ENCODE measurements at places on chromosomes 16 and 17.

GRCh38 chr16:840561-841454, 40.3 kb upstream of the GNG13 start:
- no peak for DNase-seq

GRCh38 chr17:82457073-82457928, 1.2 kb upstream of the NARF start:
- DNase-seq = peak; percentile 17

GRCh38 chr17:47652570-47652969, 2.9 kb downstream of the KPNB1 start:
- no peak for DNase-seq

GRCh38 chr17:31269578-31269983, 27.5 kb downstream of the OMG start:
- DNase-seq = no peak

DNA sequence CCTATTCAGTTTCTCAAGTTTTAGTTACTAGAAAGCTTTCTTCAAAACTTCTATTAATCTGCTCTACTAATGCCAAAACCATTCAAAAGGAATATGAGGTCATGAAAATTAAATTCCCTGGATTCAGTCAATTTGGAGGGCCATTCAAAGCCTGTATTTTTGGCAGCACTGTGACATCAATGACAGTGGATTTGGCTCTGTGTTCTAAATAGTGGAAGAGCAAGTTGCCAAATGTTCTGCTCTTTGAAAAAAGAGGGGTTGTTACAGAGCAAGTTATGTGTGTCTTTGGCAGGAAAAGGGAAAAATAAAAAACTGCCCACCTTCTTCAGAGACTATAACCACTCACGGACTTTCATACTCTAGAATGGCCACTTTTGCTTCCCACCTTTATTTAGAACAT, 3.2 kb upstream of the C16orf46 start:
- DNase-seq = no peak

- no peak for DNase-seq
These were observed 100.2 kb downstream of the CMIP start for GRCh38 chr16:81544700-81545271.

- no peak for DNase-seq
These were observed 856.7 kb downstream of the CDH8 start for GRCh38 chr16:61179561-61179960.

DNA sequence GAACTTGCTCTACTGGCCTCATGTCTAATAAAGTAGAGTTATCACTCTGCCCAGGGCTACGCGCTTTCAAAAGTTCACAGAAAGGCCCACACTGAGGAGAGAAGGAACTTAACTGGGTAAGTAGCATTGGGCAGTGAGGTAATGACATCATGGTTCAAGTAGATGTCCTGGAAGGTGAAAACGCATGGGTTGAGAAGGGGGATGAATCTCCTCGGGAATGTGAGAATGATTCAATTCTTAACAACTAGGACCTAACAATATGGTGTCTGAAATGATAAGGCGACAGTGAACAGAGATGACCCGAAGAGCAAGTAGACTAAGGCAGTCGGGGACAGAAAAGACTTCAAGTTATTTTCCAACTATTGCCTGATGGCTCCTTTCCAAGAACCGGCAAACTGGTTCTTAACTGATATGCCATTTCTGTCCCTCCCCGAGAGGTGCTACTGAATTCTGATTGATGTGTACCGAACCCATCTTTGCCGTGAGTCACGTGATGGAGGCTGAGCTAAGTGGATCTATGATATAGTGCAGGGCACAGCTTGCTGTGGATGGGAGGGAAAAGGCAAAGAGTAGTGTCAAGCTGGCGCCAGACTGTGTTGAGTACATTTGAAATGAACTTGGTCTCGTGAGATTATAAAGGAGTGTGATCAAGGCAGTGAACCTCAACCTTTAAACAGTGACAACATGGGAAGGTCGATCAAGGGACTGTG, 44.1 kb downstream of the MARCHF10 start:
- DNase-seq = no peak

DNA sequence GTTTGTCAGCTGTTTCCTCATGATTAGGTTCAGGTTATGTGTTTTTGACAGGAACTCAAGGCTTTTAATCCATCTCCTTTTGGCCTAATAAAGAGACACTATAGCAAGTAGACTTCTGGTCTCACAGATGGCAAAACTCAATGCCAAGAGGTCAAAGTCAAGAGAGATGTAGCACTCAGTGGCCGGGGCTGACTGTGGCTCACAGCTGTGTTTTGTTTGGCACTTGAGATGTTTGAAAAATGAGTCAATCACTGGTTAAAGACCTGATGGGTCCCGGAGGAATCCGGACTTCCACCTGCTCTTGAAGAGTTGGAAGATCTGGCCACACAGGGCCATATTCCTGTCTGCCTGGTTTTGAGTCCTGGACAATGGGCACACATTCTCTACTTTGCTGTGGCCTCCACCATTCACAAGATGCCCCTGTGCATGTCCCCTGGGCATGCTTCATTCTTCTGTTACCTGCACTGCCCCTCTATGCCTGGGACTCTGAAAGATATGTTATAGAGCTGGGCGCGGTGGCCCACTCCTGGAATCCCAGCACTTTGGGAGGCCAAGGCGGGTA, 210.3 kb downstream of the SNX29 start:
- DNase-seq = peak; percentile 33

DNA sequence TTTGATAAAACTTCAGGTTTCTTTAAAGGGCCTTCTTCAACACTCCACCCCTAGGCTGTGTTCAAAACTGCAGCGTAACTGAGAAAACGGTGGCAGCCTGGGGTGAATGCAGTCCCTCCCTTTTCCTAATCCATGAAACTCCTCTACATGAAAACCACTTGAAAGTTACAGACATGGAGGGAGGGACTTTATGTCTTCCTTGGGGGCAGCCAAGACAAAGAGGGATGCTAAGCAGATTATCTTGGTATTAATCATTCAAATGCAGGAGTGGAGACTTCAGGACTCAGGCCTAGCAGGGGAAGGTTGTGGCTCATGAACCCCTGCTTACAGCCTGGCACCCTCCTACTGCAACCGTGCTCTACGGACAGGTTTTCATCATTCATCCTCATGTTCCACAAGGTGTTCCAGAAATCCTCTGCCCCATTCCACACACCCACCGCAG, 46.8 kb downstream of the RNF112 start:
- DNase-seq = no peak

DNA sequence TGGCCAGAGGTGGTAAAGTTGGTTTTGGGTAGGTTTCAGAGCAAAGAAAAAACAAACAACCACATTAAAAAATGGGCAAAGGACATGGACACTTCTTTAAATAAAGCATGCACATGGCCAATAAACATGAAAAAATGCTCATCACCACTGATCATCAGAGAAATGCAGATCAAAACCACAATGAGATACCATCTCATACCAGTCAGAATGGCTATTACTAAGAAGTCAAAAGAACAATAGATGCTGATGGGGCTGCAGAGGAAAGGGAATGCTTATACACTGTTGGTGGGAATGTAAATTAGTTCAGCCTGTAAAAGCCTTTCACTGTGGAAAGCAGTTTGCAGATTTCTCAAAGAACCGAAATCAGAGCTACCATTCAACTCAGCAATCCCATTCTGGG, 598.4 kb upstream of the SOX9 start:
- DNase-seq = no peak

DNA sequence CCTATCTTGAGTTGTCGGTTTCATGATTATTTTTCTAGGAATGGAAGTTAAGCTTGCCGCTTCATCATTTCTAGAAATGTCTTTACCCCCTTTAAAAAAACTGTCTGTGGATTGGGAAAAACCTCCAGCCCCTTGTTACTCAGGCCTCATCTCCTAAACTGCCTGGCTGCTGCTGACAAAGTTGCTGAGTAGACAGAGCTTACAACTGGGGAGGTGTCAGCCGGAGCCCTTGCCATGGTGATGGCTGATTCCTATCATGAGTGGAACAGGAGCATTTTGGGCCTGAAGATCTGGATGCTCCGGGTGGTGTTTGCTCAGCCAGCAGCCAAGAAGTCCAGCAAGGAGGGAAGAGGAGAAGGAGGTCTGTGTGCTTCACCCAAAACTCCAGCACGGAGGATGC, 243.3 kb downstream of the ENGASE start:
- no peak for DNase-seq

GRCh38 chr16:87044829-87045228, 272.4 kb downstream of the C16orf95 start:
- no peak for DNase-seq

DNA sequence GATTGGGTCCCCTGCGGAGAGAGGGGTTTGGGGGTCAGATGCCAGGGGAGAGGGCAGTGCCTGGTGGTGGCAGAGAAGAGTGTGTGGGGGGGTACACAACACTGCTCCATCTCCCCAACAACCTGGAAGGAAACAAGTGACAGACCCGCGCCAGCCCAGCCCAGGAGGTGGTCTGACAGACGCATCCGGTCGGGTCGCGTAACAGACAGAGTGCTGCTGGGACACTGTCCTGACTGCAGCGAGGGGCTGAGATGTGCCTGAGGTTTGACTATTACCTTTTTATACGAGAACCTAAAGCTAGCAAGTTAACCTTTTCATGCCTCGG, 16.2 kb downstream of the UNC13D start:
- DNase-seq = no peak

GRCh38 chr17:45129940-45130680, 2.2 kb downstream of the PLCD3 start:
- no peak for DNase-seq

DNA sequence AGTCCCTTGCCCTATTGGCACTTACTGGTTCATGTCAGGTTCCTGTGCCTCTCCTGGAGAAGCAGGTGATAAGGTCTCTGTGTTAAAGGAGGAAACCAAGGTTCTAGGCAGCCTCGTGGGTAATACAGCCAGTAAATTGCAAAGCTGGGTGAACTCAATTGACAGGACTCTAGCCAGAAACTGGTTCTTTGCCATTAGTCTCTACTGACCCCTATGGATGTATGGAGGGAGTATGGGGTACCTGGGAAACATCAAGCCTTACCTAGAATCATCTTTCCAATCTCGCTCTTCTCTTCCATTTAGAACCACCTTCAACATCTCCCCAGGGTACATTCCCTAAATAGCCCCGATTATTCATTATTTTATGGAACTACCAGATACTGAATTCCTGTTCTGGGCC, 169.3 kb downstream of the CDH13 start:
- DNase-seq = no peak

- DNase-seq = peak; percentile 67
These were observed 188.2 kb downstream of the FTO start for GRCh38 chr16:53892155-53892554.

- no peak for DNase-seq
These were observed 240.3 kb upstream of the IRX3 start for GRCh38 chr16:54526916-54527315.

GRCh38 chr16:60151987-60152386, 1417.9 kb upstream of the GOT2 start:
- DNase-seq = no peak

DNA sequence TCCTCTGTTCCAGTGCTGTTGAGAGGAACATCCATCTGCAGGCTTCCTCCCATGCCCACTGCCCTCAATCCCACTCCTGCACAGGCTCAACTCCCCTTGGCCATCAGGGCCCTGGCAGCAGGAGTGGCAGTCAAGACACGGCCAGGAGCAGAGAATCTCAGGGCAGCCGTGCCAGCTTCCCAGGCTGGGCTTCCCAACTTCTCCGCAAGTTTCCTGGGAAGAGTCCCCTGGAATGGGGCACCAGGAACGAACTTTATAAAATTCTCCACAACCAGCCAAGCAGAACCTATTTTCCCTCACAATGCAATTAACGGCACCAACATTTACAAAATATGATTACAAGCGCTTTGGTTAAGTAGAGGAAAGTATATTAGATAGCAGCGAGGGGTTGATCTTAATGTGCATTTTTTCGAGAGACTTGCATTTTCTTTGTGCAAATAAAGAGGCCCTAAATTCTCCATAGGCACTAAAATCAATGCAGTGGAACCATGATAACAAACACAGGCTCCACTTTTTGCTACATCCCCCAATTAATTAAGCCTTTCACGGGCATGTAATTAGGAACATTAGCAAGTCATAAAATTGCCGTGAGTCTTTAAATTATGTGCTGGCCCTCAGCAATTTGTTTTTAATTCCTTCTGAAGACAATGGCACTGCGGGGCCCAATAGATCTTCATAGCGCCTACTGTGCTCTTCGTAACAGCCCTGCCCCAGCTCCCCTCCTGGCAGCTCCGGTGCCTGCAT, 99.9 kb upstream of the LHX1 start:
- no peak for DNase-seq

DNA sequence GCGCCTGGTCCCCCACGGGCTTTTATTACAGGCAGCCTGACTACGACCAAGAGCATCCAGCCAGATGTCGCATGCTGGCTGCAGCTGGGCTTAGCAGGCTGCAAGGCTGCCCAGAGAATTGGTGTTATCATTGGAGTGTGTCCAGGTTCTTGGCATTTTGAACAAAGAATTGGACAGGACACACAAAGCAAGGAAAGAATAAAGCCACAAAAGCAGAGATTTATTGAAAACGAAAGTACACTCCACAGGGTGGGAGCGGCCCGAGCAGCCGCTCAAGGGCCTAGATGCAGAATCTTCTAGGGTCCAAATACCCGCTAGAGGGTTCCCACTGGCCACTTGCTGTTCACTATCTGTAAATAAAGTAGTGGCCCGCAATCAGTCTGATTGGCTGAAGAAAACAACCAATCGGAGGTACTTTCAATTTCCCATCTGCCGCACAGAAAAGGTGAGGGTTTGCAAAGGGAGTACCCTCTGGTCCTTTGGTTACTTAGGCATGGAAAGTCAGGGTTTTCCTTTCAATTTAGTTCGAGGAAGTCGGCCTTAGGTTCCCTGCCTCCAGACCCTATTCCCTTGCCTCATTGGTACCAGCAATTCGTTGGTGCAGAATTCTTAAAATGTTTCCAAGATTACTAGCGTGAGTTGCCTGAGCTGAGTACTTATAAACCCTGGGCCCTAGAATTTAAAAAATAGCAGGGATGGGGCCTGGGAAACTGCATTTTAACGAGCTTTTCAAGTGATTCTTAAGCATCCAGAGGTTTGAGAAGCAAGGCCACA, 38.5 kb upstream of the CNEP1R1 start:
- DNase-seq = no peak

DNA sequence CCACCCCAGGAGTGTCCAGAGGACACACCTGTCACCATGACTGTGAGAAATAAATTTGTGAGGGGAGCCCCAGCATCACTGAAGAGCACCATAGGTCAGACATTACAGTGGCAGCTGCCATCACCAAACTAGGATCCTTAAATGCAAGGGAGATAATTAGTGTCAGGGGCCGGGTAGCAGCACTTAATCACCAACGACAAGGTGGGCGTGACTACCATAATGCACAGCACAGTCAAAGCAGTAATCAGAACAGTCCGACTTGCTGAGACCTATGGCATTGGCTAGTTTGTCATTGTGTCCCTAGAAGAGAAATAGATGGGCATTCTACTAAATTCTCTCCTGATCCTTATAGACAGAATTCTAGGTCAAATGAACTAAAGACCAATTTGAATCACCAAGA, 856.7 kb upstream of the GOT2 start:
- no peak for DNase-seq

GRCh38 chr16:72798264-72798663, 249.7 kb downstream of the ZFHX3 start:
- no peak for DNase-seq

GRCh38 chr16:90001761-90002503, 17.3 kb downstream of the DBNDD1 start:
- no peak for DNase-seq

GRCh38 chr16:69482410-69482991, 58.1 kb downstream of the CYB5B start:
- DNase-seq = no peak

Measured in LNCaP clone FGC (cell line).